ENCODE measurements at places on chromosomes 7 and 10.

DNA sequence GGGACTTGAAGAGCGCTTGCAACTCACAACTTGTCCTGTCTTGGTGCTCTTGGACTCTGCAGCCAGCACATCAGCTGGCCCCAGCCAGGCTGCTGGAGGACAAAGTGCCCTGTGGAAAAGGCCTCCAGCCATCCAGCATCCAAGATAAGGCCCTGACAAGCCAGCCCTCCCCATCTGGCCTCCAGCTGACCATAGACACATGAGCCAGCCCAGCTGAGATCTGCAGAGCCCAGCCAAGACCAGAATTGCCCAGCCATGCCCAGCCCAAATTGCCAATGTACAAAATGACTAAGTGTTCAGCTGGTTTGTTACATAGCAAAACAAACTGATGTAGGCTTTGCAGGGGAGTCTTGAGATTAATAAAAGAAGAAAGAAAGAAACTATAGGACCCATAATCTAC is 36.0 kb upstream of the FRMD4A start:
- DNase-seq: no peak

DNA sequence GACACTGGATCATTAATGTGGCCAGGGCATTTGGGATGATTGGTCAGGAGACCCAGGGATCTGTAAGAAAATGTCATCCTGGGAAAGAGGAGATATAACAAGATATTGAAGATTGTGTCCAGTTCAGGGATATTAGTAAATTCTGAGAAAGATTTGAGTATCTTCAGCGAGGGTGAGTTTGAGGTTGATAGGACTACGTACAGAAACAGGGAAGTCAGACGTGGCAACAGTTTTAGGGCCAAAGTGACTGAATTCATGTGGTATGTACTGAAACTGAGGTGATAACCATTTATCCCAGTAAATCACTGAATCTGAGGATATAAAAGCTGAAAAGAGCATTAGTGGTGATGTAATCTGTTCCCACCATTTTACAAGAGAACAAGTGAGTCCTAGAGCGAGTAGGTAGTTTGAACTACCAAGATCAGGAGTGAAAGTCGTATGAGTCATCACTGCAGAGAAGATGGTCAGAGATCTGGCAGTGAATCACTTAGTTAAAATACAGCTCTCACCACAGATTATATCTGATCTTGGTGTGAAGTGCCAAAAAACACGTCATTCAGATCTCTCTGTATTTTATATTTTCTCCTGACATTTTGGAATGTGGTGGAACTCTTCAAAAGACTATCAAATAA is 220.5 kb downstream of the CDK14 start:
- peak; percentile 96 for DNase-seq

DNA sequence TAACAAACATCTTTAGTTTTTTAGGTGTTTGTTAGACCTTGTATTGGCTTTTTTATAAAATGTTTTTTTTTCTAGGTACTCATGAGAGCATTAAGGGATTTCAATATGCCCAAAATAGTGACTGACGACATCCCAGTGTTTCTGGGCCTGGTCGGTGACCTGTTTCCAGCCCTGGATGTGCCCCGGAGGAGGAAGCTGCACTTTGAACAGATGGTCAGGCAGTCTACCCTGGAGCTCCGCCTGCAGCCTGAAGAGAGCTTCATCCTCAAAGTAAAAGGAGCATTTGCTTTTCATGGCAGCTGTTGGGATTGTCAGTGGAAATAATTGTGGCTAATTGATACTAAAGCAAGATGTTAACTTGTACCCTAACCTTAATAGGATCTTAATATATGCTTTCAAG is 161.5 kb downstream of the DNAH11 start:
- no peak for DNase-seq

DNA sequence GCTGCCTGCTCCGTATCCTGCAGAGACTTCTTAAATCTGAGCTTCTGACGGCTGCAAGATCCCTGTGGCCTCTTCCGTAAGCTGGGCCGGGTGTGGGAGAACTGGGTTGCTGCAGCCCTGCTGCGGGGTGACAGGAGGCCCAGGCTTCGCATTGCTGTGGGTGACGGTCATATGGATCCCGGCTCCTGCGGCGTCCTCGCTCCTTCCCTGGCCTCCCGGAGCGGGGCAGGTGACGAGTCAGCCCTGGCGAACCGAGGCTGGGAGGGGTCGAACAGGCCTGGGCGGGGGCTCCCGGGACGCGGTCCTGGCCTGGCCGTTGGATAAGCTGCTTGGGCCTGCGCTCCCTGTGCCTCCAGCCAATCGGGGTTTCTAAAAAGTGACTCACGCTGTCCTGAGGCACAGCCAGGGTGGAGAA is 7.8 kb upstream of the UBE2D1 start:
- DNase-seq: no peak

- no peak for DNase-seq
These were observed 168.4 kb downstream of the RELN start for GRCh38 chr7:103821092-103821491.

DNA sequence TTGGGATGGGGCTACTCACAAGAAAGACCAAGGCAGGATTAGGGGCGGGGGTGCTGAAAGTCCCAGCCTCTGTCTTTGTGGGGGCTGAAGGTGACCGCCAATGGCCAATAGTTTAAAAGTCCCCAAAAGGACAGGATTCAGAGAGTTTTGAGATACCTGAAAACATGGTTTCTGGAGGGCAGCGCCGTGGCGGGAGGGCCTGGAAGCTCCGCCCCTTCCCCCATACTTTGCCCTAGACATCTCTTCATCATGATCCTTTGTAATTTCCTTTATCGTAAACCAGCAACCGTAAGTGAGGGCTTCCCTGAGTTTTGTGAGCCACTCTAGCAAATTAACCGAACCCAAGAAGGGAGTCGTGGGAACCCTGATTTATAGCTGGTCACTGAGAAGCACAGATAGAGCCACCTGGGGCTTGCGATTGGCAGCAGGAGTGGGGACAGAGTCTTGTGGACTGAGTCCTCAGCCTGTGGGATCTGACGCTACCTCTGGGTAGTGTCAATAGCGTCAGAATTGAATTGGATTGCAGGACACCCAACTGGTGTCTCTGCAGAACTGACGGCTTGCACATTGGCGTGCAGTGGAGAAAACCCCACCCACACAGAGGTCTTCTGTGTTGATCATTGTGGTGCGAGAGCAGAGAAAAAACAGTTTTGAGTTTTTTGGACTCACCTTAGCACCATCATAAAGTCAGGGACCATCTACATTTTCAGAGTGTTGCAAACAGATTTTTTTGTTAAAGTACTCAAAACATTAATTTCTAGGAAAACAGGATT is 169.3 kb downstream of the USP6NL start:
- no peak for DNase-seq

DNA sequence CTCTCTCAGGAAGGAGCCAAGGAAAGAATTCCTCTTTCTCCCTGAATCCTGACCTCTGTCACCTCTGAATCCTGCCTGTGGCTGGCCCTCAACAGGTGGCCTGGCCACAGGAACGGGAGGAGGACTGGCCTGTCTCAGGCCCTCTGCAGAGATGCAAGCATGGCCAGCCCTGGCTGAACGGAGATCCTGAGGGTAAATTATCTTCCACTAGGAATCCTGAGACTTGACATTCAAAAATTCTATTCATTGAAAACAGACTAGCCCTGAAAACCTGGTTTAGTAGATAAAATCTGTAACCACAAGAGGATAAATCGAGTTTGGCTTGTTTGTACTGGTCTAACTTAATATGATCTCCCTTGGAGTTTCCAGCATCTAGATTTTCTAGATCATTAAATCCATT is 579.3 kb downstream of the LRMDA start:
- peak; percentile 60 for DNase-seq

DNA sequence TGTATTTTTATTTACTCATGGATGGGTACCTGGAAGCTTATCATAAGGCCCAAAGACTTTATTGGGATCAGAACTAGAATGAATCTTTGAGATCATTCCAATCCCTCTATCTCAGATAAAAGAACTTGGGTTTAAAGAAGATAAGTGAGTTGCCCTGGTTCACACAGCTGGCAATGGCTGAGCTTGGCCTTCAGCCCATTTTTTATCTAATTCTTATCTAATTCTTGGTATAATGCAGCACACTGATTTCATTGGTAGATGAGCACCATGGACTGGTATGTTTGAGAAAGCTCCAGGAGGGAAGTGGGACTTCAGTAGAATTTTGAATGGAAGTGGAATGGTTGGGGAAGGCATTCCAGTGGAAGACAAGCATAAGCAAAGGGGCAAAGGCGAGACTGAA is 558.9 kb downstream of the REEP3 start:
- no peak for DNase-seq

GRCh38 chr10:88754287-88754686 is 5.5 kb upstream of the LIPN start:
- DNase-seq: peak; percentile 12

DNA sequence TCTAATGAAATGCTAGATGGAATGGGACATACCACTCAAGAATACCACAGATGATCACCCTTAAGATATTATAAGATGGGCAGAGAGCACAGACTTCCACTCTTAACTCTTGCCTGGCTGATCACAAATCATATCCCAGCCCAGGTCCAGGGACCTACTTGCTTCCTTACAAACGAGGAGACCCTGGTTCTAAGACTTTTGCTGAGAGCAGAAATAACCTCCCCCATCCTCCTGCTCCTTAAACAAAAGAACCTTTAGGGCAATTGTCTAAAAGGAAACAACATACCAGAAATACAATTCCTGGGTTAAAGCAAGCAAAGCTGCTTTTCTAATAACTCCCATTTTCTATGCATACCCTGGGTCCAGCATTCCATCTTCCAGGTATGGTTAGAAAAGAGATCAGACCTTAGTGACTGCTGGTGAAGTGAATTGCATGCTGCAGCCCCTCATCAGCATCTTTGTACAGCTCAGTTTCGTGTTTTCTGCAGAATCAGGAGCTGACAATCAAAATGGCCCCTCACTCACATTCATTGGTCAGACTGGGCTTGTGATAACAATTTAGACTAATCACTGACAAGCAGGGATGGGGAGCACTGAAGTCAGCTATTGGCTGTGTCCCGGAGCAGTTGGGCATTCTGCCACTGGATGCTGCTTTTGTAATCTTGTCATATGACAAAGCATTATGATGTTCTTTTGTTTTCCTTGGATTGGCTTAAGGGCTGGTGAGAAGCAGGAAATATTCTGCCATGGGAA is 14.6 kb downstream of the IFIT3 start:
- DNase-seq: no peak

DNA sequence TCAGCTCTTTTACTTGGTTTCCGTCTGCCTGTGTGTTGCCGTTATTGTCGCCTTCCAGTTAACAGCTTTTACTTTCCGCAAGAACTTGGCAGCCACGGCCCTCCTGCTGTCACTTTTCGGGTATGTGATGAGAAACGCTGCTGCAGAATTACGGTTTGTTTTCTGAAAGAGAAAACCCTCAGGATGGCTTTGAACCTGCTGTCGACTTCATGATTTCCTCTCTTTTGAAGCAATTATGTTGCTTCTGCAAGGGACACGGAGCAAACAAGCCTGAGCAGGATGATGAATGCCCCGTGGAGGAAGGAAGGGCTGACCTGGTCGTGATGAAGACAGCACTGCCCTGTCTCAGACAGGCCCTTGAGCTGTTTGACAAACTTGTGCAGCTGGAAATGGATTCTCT is 339.8 kb downstream of the ABCA13 start:
- DNase-seq: no peak

DNA sequence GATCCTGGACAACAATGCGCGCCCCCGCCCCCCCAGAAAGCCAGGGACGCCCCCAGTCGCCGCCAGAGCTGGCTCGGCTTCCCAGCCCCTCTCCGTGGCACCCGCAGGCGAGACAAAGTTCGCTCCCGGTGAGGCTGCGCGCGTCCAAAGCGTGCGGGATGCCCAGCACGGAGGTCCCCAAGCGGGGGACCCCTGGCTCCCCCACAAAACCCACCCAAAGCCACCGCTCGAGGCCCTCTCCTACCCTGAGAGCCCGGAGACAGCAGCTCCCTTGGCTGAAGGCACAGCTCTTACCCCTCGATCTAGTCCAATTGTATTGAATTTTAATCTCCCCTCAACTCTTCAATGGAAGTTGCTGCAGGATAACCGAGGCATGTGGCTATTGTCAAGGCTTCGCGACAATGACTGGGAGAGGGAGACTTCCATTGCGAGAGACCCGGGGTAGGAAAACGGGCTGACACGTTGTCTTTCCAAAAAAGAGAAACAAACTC is 305.3 kb downstream of the PRPF18 start:
- DNase-seq: no peak

DNA sequence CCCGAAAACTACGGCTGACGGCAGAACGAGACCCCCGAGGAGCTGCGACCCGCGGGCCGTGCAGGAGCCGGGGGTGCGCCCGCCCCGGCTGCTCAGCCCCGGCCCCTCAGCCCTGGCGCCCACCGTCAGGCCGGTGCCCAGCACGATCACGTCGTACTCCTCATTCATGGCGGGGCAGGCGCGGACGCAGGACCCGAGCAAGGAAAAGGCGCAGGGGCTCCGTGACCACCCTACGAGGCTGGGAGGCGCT is 218 bp downstream of the GDI2 start:
- DNase-seq: no peak

DNA sequence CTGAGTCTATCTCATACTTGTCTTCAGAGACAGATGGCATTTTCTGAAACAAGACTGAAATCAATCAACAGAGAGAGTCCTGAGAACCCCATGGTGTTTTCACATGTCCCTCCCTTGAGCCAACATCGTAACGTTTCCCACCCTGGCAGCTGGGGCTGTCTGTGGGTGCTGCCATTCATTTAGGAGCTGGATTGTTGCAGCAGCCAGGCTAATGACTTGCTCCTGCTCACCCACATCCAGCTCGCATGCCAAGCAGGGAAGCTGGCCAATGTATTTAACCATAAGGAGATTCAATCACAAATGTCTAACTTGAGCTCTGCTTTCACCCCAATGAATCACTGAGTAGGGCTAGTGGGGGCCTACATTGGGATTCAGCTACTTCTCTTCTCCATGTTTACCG is 146.1 kb downstream of the ADRA2A start:
- no peak for DNase-seq

DNA sequence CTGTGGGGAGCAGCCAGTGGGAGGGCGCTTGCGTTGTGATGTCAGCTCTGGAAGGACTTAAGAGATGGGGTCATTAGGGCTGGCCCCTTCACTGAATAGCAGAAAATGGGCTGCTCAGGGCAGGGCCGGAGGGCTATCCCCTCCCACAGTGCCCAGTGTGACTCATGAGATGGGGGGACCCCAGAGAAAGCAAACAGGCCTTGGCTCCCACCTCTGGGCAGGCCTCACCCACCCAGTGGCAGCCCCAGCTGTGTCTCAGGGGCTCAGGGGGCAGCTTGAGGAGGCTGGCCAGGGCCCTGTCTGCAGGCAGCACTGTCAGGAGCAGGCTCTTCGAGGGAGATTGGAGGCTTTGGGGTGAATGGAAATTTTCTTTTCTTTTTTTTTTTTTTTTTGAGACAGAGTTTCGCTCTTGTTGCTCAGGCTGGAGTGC is 168.3 kb downstream of the SLIT1 start:
- no peak for DNase-seq

GRCh38 chr7:69714886-69715576 is 116.8 kb downstream of the AUTS2 start:
- no peak for DNase-seq

DNA sequence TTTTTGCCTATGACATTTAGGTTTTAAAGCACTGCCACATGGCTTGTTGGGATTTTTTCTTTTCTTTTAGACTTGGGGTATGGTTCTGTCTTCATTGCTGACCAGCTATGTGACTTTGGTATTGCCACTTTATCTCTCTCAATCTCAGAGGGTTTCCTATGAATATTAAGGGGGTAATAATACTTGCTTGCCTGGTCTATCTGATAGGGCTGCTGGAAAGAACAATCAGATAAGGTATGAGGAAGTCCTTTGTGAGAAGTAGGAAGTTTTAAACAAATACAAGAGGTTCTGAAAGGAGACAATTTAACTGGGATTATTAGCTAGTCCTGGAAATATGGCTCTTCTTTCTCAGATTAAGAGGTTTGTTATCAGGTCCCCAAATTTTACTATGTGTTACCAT is 80.8 kb downstream of the ZNF92 start:
- DNase-seq: no peak

GRCh38 chr10:121340271-121340831 is 257.9 kb downstream of the FGFR2 start:
- DNase-seq: no peak
